PC-3 (cell line): ENCODE measurements at places on chromosomes 1 and 21. TPM values are rescaled to one million over a fixed set of nuclear protein-coding genes. Genes with fewer than 3 reads are reported as not detected.

PLEKHN1 gene
- total RNA-seq, result 14.0 and 18.3 TPM in 2 replicates

CLDN14 gene
- 8.9 and 10.9 TPM in 2 replicates for total RNA-seq

DNA sequence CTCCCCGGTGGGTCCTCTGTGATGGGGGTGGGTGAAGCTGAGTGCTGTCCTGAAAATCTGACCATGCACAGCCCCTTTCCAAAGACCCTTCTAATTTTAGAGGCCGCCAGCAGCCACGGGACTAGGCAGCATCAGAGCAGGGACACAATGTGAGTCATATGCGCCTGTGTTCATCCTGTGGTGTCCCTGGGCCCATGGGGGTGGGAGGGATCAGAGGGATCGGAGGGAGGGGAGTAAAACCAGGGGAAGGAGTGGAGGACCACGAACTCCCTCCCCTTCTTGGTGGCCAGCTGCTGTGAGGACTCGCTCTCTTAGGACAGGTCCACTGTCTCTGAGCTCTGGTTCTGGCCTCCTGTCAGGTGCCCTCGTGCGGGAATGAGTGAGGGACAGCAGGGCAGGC is 61.5 kb downstream of the ADARB1 start:
- DNase-seq, result no peak

DNA sequence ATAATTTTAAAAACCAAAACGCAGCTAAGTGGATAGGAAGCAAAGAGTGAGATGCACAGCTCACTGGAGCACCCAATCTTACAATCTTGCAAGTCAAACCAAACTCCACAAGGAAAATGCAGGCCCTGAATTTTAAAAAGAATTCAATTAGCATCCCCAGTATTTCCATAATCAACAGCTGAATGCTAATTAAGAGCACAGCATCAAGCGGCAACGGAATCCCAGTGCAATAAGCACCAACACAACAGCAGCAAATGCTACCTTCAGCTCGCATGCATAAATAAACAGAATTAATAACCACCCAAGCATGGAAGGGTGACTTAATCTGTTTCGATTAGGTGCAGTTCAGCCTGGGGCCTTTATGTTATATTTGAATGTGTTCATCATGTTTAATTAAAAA is 142.9 kb downstream of the SLC45A1 start:
- DNase-seq, result no peak

GRCh38 chr1:59352065-59352464 is 55.2 kb downstream of the FGGY start:
- DNase-seq, result no peak

- DNase-seq, result no peak
Observed at GRCh38 chr1:116425987-116426386, 52.9 kb downstream of the ATP1A1 start.

GRCh38 chr1:15289251-15289651 is 42.2 kb downstream of the FHAD1 start:
- no peak for DNase-seq

DNA sequence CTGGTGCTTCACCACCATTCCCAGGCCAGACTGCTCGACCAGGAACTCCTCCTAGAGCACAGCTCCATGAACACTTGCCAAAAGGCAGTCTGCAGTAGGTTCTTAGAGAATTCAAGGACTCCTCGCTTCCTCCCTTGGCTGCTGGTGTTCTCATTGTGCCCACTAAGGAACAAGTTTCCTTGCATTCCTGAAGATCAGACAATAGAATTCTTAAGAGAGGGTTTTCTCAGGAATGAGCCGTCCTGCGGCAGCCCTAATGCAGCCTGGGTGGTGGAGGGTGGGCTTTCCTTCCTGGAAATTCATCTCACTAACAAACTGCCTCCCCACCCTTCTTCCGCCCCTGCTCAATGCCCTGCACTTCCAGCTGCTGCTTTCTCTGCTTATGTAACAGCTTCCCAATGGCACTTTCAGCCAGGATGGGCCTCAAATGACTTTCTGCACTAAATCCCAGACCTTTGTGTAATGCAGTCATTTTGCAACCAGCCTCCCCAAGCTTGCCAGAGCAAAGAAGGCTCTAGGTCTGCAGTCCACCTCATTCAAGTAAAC is 287.9 kb downstream of the PLPP3 start:
- no peak for DNase-seq

- DNase-seq, result no peak
Observed at GRCh38 chr1:232223183-232223708, 406.7 kb downstream of the SIPA1L2 start.

DNA sequence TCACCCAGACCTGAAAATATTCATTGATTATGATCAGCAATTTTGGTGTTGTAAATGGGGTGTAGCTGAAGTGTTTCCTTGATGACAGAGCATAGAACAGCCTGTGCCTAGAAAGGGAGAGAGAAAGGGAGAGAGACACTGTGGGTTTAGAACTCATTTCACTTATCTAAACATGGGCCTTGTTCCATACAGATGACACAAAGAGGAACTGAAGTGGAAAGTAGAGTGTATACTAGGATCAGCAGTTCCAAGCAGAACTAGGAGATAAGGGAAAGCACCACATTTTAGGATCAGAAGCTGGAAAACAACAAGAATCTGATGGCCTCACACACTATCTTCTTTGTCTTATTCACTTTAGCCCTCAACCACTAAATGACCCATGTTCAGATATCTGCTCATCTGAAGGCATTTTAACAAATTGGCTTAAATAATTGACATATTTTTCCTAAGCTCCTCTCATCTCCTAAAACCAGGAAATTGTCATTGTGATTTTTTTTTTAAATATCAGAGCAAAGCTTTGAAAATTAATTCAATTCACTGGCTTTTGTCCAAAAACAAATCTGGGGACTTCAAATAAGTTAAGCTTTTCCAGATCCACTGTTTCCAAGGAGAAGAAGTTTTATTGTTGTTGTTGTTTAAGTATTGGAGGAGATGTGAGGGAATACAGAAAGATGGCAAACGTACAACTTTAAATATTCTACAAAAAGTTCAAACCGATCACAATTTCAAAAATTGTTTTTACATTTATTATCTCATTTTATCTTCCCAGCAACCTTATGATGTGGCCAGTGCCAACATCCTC is 103.8 kb downstream of the LYPLAL1 start:
- DNase-seq, result no peak

DNA sequence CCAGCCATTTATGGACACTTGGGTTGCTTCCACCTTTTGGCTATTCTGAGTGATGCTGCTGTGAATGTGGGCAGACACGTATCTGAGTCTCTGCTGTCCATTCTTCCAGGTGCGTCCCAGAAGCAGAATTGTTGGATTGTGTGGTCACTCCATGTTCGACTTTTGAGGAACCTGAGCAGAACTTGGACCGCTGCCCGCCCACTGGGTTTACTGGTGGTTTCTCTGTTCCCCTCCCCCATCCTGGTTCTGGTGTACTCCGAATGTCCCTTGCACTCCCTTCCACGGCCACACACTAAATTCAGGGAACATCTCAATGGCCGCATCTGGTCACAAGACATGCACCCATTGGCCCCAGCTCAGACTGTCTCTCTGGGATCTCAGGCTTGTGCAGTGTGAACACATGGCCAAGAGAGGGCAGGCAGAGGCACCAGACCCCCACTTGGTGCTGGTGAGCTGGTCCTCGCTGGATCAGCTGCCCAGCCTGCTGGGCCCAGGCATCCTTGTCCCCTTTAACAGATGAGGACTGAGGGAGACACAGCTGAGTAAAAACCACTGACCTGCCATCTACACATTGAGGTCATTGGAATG is 565.1 kb downstream of the NPHP4 start:
- DNase-seq, result no peak

DNA sequence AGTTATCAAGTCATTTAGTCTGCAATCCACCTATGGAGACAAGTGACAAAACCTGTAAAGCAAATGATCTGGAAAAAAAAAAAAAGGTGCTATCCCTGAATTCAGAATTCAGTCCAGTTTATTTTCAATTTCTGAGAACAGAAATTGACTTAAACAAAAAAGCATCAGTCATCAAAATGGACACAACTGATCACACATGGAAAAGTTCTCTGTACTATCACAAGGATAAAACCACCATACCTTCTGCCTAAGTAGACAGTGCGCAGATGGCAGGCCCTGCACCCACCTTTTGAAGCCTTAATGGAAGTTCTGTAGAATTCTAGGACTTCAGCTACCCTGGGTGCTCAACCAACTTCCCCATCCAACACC is 3.5 kb downstream of the PABPC4 start:
- no peak for DNase-seq

GRHL3 gene
- total RNA-seq, result 3.5 and 7.8 TPM in 2 replicates

DNA sequence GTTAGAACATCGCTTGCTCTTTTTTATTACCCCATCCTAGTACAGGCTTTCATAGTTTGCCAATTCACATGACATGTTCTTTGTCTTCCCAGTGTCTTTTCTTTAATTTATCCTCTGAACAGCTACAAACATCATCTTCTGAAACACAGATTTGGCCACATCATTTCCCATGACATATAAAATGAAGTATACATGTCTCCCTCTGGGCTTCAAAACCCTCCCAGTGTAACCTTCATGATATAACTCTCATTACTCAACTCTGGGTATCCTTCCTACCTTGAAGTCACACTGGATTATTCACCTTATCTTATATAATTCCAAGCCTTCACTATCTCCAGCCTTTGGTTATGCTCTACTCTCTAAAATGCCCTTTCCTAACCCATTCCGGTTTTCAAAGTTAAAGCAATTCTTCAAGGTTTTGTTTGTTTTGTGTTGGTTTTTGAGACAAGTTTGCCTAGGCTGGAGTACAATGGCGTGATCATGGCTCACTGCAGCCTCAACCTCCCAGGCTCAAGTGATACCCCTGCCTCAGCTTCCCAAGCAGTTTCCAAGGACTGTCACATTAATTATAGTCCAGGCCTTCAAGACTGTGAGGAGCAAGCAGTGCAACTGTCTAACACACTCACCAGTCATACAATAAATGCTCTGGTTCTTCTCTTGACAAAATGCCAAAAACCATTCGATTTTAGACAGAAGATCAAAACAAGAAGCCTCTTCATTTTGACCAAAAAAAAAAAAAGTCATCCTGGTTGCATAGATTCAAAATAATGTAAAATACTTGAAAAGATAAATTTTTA is 5.8 kb downstream of the RGS1 start:
- DNase-seq, result no peak

DNA sequence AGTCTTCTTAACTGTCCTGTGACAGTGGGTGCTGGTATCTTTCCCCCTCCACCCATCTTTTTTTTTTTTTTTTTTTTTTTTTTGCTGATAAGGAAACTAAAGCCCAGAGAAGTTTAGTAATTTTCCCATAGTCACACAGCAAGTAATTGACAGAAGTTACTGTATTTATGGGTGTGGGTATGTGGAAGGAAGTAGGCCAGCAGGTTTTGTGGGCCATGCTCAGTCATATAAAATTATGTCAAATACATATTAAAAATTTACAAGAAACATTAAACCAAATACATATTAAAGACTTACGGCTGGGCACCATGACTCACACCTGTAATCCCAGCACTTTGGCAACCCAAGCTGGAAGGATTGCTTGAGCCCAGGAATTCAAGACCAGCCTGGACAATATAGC is 51.5 kb downstream of the KAZN start:
- DNase-seq, result peak; percentile 72

GRCh38 chr1:228177721-228178710 is 12.4 kb downstream of the IBA57 start:
- no peak for DNase-seq
